Activated CD8-positive, alpha-beta memory T cell treated with anti-CD3 and anti-CD28 coated beads for 1 hour (primary cell): ENCODE measurements at places on chromosomes 12 and 14.

DNA sequence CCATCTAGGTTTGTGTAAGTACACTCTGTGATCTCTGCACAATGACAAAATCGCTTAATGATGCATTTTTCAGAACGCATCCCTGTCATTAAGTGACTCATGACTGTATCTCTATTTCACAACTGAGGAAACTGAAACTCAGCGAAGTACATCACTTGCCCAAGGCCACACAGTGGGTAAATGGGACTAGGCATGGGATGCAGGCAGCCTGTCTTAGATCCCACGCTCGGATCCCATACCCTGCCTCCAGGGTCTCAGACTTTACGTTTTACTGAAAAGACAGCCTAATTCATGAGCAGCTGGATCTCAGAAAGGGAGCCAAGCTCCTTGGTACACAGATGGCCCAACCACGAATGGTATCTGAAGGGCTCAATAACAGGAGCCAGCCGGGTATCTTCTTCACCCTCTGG lies 2.4 kb upstream of the MLEC start:
- no peak for DNase-seq

DNA sequence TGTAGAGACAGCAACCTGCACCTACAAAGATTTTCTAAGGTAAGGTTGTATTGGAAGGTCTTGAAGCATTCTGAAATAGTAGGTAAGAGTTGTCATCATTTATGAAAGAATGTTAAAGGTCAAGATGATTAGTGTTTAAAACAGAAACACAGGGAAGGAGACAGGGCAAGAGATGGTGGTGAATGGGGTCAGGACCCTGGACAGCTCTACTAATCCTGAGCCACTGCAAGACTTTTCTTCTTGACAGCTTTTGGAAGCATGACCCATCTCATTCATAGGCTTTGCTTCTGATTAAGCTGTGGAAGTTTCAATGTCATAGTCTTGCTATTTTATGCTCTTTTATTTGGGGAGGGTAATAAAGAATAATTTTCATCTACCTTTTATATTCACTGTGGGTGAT lies 75.5 kb upstream of the CAND1 start:
- DNase-seq, result no peak

DNA sequence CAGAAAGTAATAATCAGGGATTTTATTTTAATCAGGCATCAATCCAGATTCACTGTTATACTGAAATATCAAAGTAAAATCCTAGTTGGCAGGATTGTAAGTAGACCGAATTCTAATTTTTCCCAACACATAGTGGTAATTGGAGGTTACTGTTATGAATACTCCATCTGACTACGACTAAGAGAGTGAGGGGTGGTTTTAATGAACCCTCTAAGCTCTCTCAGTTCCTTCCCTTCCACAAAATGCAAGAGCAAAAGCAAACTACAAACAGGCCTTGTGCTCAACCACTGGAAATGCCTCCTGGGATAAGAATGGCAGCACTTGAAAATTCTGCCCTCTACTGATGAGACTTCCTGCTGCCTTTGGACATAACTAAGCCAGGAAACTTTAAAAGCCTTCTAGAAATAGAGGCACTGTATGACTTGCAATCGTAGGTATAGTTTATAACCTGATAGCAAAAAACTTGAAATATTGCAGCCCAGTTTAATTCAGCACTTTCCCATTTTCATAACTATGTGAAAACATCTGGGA lies 184.8 kb downstream of the SLC16A7 start:
- no peak for DNase-seq

DNA sequence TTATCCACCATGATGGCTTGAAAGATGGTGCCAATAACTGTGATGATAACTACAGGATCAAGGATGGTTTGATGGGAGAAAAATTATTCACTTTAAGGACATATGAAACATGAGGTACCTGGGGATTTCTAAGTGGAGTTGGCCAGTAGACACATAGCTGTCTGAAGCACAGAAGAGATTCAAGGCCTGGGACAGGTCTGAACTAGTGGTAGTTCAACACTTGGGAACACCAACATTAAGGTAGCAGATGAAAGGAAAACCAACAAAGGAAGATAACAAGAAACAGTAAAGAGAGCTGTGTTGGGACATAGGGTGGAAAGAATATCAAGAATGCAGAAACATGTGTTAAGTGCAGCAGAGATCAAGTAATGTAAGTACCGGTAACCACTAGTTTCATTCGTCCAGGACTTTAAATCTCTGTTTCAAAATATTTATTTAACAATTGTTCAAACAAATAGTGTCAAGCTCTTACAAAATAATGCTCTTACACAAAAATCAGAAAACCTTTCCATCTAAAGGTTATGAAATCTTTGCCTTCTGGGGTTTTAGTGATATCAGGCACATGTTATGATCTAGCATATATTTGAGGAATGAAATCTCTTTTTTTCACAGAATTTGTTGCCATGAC lies 104.7 kb downstream of the ST8SIA1 start:
- DNase-seq, result no peak

DNA sequence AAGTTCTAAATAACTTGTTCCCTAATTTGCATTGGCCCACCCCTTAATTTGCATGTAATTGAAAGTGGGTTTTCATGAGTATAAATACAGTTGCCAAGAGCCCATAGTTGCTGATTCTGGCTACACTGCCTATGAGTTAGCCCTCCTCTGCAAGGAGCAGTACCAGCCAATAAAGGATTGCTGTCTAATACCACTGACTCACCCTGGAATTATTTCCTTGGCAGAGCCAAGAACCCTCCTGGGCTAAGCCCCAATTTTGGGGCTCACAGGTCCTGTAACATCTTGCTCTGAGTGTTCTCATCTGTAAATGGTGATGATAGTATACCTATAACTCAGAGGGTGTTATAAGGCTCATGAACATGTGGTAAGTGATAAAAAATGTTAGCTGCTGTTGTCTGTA lies 6.8 kb downstream of the TTC8 start:
- no peak for DNase-seq

DNA sequence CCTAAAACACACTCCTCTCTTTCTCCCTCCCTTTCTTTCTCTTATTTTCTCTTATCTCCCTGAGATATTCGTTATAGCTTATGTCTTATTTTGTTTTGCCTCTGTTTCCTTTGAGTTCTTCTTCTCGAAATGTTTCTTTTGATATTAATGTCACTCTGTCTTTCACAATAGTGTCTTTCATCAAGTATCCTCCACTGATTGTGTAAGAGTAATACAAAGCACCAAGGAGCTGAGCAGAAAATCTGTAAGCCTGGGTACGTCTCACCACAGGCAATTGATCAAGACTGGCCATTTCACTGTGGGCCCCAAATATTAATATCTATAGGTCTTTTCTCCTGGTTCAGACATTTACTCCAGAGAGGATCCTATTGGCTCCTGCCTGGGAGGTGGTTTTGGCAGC lies 4.8 kb upstream of the LYZ start:
- no peak for DNase-seq

DNA sequence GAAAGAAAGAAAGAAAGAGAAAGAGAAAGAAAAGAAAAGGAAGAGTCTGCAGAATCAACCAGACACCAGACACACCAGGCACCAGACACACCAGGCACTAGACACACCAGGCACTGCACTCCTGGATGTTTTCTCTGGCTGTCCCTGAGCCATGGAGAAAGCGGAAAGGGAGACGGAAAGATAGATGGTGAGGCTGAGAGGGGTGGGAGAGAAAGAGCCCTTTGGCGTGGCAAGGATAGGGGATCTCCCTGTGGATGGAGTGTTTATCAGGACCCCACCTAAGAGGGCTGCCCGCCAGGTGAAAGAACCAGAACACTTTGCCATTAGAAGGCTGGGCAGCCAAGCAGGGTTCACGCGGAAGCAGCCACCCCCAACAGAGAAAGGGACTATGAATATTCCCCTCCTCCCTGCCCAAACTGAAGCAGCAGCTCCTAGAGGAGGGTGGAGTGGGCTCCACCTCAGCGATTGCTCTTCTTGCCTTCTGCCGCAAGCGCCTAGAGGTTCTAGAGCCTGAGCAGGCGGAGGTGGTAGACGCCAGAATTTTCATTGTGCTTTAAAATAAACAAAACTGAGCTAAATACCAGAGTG lies 13.4 kb downstream of the ST8SIA1 start:
- no peak for DNase-seq

DNA sequence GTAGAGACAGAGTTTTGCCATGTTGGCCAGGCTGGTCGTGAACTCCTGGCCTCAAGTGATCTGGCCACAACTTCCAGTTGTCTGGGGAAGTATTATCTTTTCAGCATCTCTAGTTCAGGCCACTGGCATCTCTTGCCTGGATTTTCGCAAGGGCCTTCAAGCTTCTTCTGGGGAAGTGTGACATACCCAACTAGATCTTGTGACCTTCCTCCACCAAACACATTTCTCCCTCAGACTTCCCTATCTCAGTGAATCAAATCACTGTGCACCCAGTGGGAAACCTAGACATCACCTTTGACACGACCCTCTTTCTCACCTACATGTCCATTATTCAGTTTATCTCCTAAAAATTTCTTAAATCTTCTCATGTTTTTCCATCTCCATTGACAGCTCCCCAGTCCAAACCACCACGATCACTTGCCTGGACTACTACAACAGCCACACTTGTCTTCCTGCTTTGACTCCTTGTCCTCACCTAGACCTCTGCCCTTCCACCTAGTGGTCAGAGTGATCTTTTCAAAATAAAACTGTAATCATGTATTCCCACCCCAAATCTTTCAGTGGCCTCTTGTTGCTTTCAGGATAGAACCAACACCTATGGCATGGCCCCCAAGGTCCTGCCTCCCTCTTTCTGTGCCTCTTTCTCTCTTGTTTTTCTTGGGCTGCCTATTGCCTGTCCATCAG lies 3.3 kb downstream of the EEF1AKMT3 start:
- DNase-seq, result no peak

- DNase-seq, result no peak
Measured at GRCh38 chr14:78835909-78836308, 665.7 kb downstream of the NRXN3 start.

- DNase-seq, result no peak
Measured at GRCh38 chr14:93946541-93947090, 19.5 kb downstream of the FAM181A start.

DNA sequence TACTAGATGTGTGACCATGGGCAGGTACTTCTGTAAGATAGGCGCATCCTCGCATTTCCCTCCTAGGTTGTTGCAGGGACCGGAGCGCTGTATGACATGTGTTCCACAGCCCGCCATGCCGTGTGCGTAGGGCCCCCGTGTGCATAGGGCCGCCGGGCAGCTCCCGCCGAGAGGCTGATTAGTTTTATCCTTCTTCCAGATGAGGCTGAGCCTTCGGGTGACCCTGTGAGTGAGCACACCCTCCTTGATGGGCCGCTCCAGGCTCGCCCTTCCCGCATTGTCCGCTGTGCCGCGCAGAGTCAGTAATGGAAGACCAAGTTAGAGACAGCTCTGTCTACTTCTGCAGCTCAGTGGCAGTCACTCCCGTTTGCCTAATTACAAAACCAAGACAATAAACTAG lies 72.9 kb upstream of the DYNC1H1 start:
- DNase-seq, result no peak

- no peak for DNase-seq
Measured at GRCh38 chr14:81464253-81465002, 64.3 kb upstream of the STON2 start.

DNA sequence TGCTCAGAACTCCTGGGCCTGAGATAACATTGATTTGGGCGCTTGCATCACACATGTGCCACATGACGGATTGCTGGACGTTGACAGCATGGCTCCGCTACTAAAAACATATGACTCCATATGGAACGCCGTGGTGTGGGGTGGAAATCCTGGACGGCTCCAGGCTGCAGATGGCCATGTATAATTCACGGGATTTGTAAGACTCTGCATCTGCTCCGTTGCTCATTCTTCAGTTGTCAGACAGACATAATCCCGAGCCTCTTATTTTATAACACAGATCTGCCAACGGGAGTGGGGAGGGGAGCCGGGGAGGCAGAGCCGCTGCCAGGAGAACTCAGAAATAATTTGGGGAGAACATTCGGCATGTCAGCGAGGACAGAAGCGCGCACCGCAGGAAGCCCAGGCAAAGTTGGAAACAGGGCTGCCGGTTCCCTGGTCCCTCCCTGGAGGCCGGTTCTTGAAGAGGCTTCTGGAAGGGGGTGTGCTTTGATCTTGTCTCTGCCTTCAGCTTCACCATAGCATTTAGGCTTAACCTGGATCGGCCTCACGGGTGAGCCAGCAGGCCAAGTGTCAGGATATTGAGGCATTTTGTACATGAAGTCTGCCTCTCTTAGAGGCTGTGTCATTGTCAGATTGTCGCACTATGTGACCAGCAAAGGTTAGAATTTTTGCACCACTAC lies 45.8 kb upstream of the MYL2 start:
- no peak for DNase-seq

GRCh38 chr12:23949348-23950209 lies at the start of gene SOX5:
Gene SOX5 (minus strand): TSS chr12:23949670. CDS start chr12:23949601, 69 bp downstream.
- no peak for DNase-seq

- DNase-seq, result no peak
Measured at GRCh38 chr12:124126950-124127655, 154.1 kb downstream of the ZNF664 start.

DNA sequence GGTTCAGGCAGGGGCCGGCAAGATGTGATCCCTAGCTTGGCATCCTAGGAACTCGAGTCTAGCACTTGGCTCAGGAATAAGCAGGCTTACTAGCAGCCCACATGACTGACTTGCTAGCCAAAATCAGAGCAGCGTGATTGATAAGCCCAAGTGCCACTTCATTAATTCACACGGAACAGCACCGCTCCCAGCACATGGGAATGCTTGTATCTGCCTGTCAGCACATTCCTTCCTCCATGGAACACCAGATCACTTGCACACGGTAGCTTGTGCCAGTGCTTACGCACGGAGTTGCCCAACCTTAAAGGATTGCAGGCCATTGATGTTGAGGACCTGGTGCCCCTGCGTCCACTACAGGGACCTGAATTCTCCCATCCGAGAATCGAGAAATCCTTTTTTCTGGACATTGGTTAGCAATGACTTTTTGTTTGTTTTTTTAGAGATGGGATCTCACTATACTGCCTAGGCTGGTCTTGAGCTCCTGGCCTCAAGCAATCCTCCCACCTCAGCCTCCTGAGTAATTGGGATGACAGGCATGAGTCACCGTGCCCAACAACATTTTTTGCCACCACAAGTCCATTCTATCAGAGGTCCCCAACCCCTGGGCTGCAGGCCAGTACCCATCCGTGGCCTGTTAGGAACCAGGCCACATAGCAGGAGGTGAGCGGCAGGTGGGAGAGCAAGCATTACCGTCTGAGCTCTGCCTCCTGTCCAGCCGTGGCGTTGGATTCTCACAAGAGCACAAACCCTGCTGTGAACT lies 30.6 kb upstream of the TSPAN9 start:
- no peak for DNase-seq

- DNase-seq, result no peak
Measured at GRCh38 chr14:98197933-98198332, 1074.1 kb downstream of the BCL11B start.

- DNase-seq, result no peak
Measured at GRCh38 chr14:57512220-57512619, 18.6 kb upstream of the CCDC198 start.

GRCh38 chr12:116759783-116760621 lies 21.9 kb downstream of the RNFT2 start:
- DNase-seq, result no peak

- DNase-seq, result no peak
Measured at GRCh38 chr14:82094829-82095345, 561.2 kb upstream of the SEL1L start.

DNA sequence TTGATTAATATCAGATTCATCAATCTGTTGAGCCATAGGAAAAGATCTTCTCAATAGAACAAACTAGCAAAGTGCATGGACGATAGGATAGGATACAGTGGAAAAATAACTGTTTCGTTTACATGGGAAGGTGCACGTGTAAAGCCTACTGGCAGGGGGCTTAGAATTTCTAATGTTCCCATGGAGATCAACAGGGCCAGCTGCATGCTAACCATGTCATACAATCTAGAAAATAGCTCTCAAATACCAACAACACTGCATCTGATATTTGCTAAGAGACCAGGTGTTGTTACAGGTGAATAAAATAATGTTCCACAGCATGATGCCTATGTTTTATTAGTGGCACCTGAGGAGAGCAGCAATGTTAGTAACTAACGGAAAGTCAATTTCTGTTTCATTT lies 72.5 kb downstream of the ACSS3 start:
- no peak for DNase-seq
